ENCODE measurements at places on chromosomes 7 and 10.

- no peak for DNase-seq
These were observed 3.1 kb downstream of the PCOLCE start for GRCh38 chr7:100604976-100605911.

DNA sequence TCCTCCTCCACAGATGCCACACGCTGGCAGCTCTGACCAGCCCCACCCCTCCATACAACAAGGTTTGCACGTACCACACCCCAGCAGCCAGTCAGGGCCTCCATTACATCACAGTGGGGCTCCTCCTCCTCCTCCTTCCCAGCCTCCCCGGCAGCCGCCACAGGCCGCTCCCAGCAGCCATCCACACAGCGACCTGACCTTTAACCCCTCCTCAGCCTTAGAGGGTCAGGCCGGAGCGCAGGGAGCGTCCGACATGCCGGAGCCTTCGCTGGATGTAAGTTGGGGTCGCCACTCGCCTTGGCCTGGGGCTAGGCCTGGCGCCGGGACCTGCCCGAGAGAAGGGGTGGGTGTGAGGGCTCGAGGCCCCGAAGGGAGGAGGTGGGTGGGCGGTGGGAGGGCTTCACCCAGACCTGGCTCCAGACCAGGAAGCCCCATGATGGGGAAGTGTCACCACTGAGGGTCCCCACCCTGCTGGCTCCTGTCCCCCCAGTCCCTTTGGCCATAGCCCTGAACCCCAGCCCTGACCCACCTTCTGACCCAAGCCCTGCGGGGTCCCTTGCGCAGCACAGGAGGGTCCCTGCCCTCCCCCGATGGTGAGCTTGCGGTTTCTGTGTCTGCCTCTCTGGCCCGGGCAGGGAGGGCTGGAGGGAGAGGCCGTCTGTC lies 36.2 kb upstream of the PPIF start:
- no peak for DNase-seq

- no peak for DNase-seq
These were observed 281.3 kb upstream of the IGFBP3 start for GRCh38 chr7:46202379-46202778.

GRCh38 chr10:128793726-128794655 lies 667.8 kb upstream of the MKI67 start:
- DNase-seq, result no peak

DNA sequence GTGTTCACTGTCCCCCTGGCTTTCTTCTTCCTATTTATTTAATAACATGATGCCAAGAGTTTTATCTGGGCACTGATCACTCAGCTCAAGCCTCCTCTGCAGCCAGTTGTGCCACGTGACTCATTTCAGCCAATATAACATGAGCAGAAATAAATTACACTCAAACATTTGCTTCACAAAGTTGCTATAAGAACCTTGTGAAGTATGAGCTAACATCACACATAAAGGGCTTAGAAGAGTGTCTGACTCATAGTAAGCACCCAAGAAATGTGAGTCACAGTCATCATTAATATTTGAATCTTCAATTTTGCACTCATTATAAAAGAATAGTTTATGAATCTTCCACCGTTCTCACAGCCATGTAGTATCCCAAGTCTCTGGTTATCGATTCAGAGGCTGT lies 414.6 kb upstream of the NPVF start:
- DNase-seq, result no peak

- DNase-seq, result no peak
These were observed 261.1 kb downstream of the GATA3 start for GRCh38 chr10:8315619-8316021.

DNA sequence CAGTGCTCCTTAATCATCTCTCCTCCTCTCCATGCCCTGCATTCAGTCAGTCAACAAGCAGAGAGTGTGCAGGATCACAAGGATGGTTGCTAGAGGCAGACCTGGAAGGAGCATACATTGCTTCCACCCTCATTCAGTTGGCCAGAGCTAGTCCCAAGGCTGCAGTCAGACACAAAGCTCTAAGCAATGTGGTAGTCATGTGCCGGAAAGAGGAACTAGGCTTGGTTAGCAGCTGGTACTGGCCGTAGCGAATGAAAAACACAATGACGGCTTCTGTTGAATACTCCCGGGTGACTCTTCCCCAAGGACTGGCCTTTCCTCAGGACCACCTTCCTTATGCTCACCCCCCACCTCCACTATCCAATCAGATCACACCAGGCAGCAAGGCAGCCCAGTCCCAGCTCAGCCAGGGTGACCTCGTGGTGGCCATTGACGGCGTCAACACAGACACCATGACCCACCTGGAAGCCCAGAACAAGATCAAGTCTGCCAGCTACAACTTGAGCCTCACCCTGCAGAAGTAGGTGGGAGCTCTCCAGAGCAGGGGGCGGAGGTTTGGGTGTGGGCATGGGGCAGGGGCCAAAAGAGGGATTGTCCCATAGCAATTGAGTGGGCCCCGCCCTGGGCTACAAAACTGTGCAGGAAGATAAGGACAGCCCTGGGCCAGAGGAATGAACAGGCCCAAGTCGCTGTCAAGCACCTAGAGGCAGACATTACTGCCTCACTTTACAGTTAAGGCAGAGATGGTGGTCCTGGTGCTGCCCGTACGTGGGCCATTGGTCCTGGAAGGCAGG lies 10.9 kb downstream of the LDB3 start:
- DNase-seq, result no peak

DNA sequence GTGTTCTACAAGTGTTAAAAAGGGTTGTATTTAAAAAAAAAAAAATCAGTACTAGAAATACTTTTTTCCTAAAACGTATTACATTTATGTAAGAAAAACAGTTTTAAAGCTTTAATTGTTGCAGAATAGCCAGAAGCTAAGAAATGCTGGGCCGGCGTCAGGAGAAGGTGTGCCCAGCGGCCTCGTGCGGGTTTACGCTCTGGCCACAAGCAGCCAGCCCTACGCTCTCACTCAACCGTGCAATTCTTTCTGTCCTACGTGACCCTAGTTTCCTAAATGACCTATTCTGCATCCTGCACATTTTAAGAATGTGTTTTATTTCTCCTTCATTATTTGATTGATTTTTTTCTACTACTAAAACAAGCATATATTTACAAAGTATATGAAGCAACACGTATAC lies 279.7 kb upstream of the KLF14 start:
- no peak for DNase-seq

GRCh38 chr7:20661884-20662283 lies 46.4 kb downstream of the ABCB5 start:
- DNase-seq, result no peak

DNA sequence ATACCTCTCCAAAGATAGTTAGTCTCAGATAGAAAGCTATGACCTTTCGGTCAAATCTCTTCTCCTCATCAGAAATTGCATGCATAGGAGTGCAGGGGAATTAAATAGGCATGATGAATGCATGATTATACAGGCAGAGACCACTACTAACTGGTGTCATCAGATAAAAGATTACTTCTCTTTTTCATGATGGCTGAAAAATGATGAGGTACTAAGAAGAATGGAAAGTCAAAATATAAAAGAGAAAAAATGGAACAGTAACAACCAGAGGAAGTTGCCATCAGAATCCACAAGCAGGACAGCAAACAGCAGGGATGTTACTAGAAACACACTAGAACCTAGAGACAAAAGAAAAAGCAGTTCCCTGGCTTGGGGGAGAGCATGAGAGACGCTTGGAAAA lies 31.6 kb downstream of the CTTNBP2 start:
- no peak for DNase-seq

GRCh38 chr7:108711611-108712010 lies 141.9 kb downstream of the DNAJB9 start:
- DNase-seq, result no peak

- no peak for DNase-seq
These were observed 1138.6 kb upstream of the SORCS1 start for GRCh38 chr10:108303149-108303548.

DNA sequence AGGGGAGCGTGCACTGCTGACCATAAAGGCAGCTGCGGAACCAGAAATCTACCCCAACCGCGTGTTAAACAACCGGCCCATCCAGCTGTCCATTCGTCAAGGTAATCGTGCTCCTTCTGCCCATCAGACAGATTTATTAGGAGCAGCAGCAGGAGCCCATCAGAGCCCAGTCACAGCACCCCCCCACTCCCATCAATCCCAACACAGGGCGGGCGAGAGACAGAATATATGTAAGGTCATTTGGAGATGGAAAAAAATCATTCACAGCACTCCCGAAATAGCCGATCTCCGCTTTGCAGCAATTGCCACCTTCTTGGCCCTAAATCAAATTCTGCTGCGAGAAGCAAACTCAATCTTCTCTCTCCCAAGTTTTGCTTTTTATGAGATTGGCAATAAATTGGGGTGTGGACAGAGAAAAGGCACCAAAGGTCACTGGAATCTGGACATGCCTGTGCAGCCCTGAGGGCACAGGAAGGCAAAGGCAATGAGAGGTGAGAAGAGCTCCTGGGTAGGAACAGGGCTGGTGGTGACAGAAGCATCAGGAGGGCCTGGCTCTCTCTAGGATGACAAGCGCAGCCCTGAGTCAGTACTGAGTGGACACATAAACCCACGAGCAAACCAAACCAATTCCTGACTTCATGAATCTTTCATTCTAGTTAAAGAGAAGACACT lies 145.0 kb upstream of the ZMIZ1 start:
- no peak for DNase-seq

GRCh38 chr7:2905500-2905899 lies 61.4 kb upstream of the GNA12 start:
- DNase-seq, result no peak

DNA sequence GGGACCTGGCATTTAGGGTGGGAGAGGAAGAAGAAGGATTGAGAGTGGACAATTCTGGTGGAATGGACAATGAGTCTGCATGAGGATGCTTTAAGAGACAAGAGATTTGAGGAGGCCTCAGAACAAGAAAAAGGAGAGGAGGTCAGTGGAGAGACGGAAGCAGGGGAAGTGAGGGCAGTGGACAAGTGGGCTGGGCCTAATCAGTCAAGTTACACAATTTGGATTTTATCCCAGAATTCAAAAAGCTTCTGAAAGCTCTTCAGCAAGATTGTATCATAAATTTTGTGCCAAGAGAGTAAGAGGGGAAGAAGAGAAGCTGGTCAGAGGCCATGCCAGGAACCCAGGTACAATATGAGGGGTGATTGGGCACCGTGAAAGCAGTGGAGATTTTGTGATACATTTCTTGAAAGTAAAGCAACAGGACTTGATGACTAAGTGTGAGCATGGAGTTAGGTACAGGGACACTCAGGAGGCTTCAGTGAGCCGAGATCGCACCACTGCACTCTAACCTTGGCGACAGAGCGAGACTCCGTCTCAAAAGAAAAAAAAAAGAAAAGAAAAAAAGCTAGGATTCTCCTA lies 19.3 kb upstream of the TSPAN13 start:
- no peak for DNase-seq

GRCh38 chr10:133056001-133056400 lies 31.7 kb upstream of the ADGRA1 start:
- no peak for DNase-seq

- DNase-seq, result no peak
These were observed 47.8 kb downstream of the SHH start for GRCh38 chr7:155764438-155764793.

DNA sequence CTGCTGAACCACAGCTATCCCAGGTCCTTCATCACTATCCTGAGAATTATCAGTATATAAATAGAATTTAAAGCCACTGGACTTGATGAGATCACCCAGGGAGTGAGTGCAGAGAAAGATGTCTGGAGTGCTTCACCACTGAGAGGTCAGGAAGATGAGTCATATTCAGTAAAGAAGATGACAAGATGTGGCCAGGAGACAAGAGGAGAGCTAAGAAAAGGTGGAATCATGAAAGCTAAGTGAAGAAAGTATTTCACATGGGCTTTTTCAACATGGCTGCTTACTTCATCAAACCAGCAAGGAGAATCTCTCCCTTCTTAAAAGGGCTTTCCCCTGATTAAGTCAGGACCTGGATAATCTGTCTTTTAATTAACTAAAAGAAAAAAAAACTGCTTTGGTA lies 9.1 kb upstream of the PRKAR2B start:
- DNase-seq, result no peak

- DNase-seq, result no peak
These were observed 165.0 kb downstream of the CHN2 start for GRCh38 chr7:29359482-29360093.

- DNase-seq, result no peak
These were observed 185.6 kb downstream of the C7orf25 start for GRCh38 chr7:42726066-42726785.

GRCh38 chr10:110075686-110076085 lies 67.9 kb downstream of the ADD3 start:
- no peak for DNase-seq

DNA sequence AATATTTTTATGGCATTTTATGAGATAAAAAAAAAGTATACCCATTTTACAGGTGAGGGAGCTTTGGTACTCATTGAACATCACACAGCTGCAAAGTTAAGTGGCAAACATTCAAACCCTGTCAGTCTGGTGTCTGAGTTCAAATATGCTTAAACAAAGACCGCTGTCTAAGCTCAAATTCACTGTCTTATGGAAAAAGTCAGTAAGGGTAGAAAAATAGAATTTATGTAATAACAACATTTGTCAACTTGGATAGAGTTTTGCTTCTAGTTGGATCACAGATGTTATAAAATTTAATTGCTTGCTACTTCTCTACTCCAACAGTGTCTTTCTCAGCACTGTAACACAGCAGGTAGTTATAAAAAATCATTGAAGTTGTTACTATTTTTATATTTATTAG lies 161.7 kb upstream of the CSTF2T start:
- DNase-seq, result no peak

DNA sequence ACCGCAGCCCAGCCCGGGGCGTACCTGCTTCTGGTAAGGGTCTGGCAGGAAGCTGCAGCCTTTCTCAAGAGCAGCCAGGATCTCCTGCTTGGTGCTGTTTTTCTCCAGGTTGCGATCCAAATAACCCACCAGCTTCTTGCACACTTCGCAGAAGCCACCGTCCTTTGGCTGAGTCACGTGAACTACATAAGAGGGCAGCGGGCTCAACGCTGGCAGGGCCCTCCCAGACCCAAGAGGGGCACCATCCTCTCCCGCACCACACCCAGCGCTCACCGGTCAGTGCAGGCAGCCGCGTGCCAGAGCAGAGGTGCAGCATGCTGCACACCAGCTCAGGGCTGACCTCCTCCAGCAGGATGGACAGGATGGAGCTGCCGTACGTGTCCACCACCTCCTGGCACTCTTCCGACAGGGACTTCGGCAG lies 31.6 kb downstream of the PSAP start:
- no peak for DNase-seq

DNA sequence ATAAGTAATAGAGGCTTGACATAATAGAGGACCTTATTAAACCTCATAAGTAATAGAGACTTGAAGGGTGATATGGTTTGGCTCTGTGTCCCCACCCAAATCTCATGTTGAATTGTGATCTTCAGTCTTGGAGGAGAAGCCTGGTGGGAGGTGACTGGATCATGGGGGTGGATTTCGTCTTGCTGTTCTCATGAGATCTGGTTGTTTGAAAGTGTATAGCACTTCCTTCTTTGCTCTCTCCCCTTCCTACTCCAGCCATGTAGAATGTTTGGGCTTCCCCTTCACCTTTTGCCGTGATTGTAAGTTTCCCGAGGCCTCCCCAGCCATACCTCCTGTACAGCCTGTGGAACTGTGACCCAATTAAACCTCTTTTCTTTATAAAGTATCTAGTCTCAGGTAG lies 8.6 kb downstream of the KIFBP start:
- no peak for DNase-seq

All from activated naive CD8-positive, alpha-beta T cell treated with anti-CD3 and anti-CD28 coated beads, Interleukin-2, amount 50 U/mL, for 16 hours (primary cell).